ENCODE measurements at places on chromosomes 2 and 18.

DNA sequence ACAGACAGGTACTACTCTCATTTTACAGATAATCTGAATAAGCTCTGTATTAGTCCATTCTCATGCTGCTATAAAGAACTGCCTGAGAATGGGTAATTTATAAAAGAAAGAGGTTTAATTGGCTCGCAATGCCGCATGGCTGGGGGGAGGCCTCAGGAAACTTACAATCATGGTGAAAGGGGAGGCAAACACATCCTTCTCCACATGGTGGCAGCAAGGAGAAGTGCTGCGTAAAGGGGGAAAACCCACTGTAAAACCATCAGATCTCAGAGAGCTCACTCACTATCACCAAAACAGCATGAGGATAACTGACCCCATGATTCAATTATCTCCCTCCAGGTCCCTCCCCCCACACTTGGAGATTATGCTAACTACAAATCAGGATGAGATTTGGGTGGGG, 254.4 kb downstream of the KCNE4 start:
- DNase-seq = peak; percentile 9

DNA sequence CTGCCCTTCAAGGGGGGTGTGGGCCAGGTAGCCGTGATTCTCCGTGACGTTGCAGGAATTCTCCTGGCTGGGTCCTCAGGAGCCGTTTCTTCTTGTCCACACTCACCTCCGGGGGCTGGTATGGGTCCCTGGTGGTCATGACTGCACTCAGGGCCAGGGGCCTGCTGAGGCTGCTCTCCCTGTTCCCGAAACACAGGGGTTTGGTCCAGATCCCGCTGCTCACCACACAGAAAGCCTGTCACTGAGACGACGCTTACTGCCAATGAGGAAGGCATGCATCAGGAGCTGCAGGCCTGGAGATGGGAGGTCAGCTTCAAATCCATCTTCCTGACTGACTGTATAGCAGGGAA, 160.7 kb downstream of the RTP5 start:
- DNase-seq = no peak

GRCh38 chr2:60735496-60736250, 20.4 kb upstream of the PAPOLG start:
- no peak for DNase-seq

GRCh38 chr2:136351684-136352083, 233.7 kb upstream of the CXCR4 start:
- DNase-seq = no peak

GRCh38 chr18:8106603-8107002, 502.6 kb upstream of the RAB12 start:
- no peak for DNase-seq

DNA sequence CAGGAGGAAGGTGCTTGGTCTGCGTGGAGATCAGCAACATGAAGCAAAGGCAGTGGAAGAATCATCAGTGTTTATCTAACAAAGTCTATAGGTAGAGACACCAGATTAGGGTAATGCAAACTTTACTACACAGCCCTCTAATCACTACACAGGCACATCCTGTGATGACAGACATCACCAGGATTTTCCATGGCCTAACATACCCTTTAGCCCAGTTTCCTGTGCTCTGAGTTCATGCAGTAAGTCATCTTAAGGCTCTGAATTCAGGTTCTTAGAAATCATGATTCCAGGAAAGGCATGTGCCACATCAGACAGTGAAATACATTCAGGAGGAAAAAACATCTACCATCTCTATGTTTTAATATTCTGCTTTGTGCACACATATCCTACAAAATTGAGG, 708.5 kb upstream of the SLC8A1 start:
- DNase-seq = no peak

DNA sequence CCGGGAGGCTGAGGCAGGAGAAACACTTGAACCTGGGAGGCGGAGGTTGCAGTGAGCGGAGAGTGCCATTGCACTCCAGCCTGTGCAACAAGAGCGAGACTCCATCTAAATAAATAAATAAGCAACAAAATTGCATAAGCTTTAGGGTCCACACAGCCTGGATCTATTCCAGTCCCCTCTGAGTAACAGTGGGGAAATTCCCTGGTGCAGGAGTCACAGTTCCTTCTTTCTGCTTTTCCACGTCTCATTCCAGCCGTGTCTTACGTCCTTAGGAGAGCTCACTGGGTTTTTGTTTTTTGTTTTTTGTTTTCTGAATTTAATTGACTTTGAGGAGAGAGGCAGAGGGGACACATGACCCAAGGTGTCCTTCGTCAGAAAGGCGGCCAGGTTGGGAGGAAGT, 44.6 kb downstream of the B3GNT2 start:
- DNase-seq = no peak

DNA sequence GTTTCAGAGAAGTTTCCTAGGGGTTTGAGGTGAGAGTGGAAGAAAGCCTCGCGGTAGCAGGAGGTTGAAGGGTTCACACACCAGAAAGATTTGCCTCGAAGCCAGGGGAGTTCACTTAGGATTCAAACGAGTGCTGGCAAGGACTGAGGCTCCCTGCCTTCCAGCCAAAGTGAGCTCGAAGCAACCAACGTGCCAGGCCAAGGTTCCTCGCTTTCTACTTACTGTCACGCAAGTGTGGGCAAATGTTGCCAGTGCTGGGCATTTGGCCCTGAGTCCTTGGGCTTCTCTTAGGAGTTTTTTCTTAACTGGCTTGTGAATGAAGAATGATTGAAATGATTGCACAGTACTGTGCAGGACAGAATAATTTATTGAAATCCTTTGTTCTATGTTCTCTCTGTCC, 53.6 kb downstream of the TMEM178A start:
- DNase-seq = no peak

DNA sequence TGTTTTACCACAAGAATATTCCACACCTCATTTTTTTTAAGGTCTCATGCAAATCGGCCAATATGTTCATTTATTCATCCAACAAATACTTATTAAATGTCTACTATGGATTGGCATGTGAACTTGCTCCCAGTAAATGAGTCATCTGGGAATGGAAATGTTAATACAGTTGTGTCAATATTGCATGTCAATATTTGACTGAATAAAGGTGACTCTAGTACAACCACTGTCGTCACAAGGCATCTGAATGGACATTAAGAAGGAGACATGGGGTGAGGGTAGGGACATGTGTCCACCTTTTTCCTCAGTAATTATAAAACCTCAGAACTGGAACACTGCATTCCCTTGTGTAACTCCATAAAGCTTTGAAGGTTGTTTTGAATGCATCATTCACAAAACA, 365.4 kb downstream of the ADCYAP1 start:
- no peak for DNase-seq

DNA sequence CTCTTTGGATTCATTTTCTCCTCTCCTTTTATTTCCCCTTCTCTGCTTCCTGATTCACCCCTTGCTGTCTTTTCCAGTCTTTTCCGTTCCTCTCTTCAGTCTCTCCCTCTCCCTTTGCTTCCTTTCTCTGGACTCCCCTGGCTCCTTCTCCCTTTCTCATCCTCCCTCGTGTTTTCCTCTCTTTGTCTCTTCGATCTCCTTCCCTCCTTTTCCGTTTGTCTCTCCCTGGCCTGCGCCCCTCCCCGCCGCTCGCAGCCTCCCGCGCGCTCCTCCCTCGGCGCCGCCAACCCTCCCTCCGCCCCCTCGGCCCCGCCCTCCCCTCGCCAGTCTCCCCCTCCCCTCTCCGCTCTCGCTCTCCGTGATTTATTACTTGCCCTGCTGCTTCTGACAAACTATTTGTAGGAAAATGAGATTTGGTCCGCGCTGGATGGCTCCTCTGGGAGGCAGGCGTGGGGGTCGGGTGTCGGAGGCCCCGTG, 46.0 kb upstream of the PAX8 start:
- DNase-seq = peak; percentile 83

GRCh38 chr2:71216501-71216900, 10.4 kb downstream of the PAIP2B start:
- DNase-seq = no peak

DNA sequence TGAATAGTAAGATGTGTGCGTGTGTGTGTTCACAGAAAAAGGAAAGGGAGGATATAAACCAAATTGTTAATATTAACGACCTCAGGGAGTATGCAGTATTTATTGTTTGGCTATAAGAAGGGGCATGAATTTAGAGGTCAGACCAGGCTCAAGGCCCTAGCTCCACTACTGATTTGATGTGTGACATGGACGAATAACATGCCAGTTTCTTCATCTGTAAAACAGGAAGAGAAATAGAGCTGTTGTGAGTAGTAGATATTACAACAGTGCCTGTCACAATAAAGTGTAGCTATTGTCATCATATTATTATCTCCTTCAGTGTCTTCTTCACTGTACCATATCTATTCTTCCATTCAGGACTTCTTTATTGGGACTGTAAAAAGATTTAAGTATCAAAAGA, 4.1 kb upstream of the MAT2A start:
- no peak for DNase-seq

- DNase-seq = peak; percentile 31
These were observed 210.6 kb downstream of the IKZF2 start for GRCh38 chr2:212940816-212941215.

DNA sequence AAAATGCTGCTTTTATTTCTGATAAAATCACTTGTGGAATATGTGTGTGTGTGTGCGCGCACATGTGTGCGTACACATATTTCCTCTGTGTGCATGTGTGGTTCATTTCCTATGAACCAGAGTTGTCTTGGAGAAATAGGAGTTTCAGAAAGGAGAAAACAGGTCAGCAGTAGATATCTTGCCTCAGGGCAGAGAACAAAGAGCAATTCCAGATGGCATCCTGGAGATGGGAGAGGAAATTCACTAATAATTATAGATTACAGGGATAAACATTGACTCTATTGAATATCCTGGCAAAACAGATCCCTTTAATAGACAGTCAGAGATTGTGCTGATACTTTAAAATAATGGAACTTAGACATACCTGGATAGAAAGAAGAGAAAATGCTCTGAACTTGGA, 298.0 kb downstream of the TRIB2 start:
- no peak for DNase-seq

GRCh38 chr18:9594823-9595596, 19.3 kb downstream of the PPP4R1 start:
- no peak for DNase-seq

GRCh38 chr2:166343467-166343866, 32.3 kb downstream of the SCN9A start:
- DNase-seq = no peak

- DNase-seq = no peak
These were observed 155.9 kb downstream of the FMNL2 start for GRCh38 chr2:152490686-152491455.

GRCh38 chr2:46719487-46719886, 196.1 kb downstream of the MCFD2 start:
- DNase-seq = peak; percentile 82

- DNase-seq = no peak
These were observed 10.5 kb upstream of the DPP4 start for GRCh38 chr2:162084536-162084935.

- no peak for DNase-seq
These were observed 374.8 kb upstream of the TRIB2 start for GRCh38 chr2:12341920-12342319.

GRCh38 chr2:27544143-27544821, 38.6 kb upstream of the ZNF512 start:
- DNase-seq = no peak

Data from fibroblast of skin of right quadriceps (primary cell).